ENCODE measurements at places on chromosomes 7 and 10. TPM values are rescaled to one million over a fixed set of nuclear protein-coding genes. Genes with fewer than 3 reads are reported as not detected.

- no peak for DNase-seq
- no peak overlapping the region for H3K4me3 ChIP-seq
- no peak overlapping the region for H3K27ac ChIP-seq
- no peaks in the 10 kb centered on the region for H3K36me3 ChIP-seq
- H3K27me3 ChIP-seq = no peaks in the 10 kb centered on the region
Measured at GRCh38 chr7:147664541-147664940, 926.0 kb upstream of the C7orf33 start.

DNA sequence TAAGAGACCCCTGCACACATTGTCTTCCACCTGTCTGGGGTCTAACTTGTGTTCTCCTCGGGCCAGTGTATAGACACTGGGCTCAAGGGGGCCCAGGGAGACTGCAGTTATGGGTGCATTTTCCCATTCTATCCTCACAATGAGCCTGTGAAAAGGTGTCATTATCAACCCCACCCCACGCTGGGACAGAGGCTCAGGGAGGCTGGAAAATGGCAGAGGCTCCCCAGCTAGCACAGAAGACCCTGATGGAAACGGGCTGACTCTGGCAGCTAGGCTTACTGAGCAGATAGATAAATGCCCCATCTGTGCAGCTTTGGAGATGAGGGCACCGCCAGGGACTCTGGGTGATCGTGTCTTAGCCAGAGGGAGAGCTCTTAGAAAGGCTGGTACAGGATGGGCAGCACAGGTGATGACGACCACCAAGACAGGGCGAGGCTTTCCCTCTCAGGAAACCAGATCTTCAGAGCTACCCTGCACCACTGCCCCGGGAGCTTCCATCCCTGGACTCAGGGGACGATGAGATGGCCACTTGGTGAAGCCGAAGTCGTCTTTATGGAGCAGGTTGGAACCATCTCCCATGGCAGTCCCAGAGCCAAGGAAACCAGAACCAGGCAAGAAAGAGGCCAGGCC lies 58.2 kb upstream of the CHST15 start:
- no peak overlapping the region for H3K27ac ChIP-seq
- H3K36me3 ChIP-seq = peaks cover 1% of the 10 kb centered on the region
- H3K27me3 ChIP-seq = peaks cover 12% of the 10 kb centered on the region
- H3K4me3 ChIP-seq = no peak overlapping the region
- DNase-seq = no peak

- no peak overlapping the region for H3K4me3 ChIP-seq
- H3K4me1 ChIP-seq = peaks cover 9% of the 10 kb centered on the region
- peaks cover 4% of the 10 kb centered on the region for H3K36me3 ChIP-seq
- H3K27me3 ChIP-seq = no peaks in the 10 kb centered on the region
- DNase-seq = no peak
- H3K27ac ChIP-seq = no peak overlapping the region
Measured at GRCh38 chr7:38839851-38840250, 69.1 kb downstream of the VPS41 start.

GRCh38 chr7:157627033-157627432 lies 290.2 kb downstream of the DNAJB6 start:
- peaks cover 11% of the 10 kb centered on the region for H3K27me3 ChIP-seq
- no peak overlapping the region for H3K27ac ChIP-seq
- H3K4me3 ChIP-seq = no peak overlapping the region
- H3K36me3 ChIP-seq = no peaks in the 10 kb centered on the region

DNA sequence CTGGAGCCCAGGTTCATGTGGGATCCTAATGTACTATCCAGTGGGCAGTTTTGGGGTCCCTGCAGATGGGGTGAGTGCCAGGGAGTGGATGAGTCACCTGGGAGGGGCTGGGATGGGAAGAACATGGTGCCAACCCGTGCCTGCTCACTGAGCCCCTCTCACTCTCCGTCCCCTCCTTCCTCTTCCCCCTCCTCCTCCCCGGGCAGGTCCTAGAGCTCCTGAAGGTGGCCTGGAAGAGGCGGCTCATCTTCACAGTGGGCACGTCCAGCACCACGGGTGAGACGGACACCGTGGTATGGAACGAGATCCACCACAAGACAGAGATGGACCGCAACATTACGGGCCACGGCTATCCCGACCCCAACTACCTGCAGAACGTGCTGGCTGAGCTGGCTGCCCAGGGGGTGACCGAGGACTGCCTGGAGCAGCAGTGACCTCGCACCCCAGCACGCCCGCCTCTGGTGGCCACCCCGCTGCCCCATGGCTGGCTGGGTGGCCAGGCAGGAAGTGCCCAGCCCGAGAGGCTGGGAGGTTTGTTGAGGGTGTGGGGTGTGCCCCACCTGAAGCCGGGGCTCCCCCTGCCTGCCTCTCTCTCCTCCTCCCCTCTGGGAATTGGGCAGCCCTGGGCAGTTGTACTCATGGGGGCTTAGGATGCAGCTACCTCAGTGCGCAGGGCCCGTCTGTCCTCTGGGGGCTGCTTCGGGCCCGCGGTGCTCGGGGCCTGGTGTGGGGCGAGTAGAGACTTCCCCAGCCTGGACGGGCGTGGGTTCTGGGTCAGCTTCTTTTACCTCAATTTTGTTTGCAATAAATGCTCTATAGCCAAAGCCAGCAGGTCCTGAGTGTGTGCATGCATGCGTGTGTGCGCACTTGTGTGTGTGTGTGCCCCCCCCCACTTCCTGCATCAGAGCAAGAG lies 4.9 kb upstream of the UPK3B start:
- no peaks in the 10 kb centered on the region for H3K4me1 ChIP-seq
- H3K36me3 ChIP-seq = peaks cover 2% of the 10 kb centered on the region
- H3K27me3 ChIP-seq = no peaks in the 10 kb centered on the region
- no peak overlapping the region for H3K27ac ChIP-seq
- no peak for DNase-seq

Gene IDI2
- total RNA-seq = not detected

Gene ZNF862
- 39.0 TPM for total RNA-seq

GRCh38 chr10:63765126-63765525 lies 243.9 kb downstream of the REEP3 start:
- H3K27me3 ChIP-seq = peaks cover 38% of the 10 kb centered on the region
- H3K36me3 ChIP-seq = no peaks in the 10 kb centered on the region
- no peak overlapping the region for H3K27ac ChIP-seq
- no peak for DNase-seq
- no peak overlapping the region for H3K4me3 ChIP-seq

Gene LFNG
- 30.0 TPM for total RNA-seq

Gene TET1
- total RNA-seq = 0.69 TPM
